Fibroblast of skin of scalp (primary cell): ENCODE measurements at places on chromosomes 7 and 10.

GRCh38 chr10:88764110-88764509 is 4.3 kb downstream of the LIPN start:
- DNase-seq, result no peak

DNA sequence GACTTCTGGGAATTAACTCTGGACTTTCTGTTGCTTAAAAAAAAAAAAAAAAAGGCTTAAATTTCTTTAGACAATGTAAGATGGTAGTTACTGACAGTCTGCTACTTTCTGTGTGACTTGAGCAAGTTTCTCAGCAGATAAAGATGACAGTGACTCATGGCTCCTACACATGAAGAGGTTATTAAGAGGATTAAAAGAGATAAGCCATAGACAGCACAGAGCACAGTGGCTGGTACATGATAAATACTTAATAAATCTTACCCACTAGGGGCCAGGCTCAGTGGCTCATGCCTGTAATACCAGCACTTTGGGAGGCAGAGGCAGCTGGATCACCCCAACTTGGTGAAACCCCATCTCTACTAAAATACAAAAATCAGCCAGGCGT is 174.8 kb downstream of the JAZF1 start:
- DNase-seq, result peak; percentile 15

DNA sequence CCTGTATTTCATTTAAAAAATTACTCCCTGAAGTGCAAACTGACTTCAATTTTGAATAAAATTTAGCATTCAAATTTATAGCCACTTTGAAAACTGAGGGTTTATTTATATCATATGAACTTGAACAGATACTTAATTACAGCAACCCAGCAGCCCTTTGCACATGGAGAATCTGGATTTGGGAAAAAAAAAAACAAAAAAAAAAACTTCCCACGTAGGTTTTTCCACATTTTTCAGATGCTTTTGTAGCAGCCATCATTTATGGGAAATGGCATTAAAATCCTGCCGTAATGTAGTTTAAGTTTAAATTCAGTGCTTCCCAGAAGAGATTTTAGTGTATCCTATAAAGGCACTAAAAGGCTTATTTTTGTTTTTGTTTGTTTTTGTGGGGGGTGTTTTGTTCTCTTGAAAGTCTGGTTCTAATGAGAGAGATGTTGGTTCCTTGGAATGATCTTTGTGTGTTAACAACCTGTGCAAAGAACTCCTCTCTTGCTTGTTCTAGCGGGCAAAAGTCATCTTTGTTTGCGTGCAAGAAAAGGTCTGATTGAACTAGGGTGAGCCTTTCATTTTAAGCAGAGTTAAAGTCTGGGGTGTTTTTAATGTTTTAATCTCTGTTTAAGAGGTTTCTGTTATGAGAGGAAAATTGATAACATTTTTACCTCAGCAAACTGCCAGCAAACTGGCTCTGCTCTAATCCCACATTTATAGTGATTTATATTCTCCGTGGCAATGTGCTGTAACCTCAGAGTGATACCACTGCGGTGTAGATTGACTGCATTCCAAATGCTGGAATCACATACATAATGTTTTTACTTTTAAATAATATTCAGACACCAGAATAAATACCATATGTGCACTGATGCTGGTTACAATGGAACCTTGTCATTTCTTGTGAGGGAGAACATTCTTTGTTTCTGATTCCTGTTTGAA is 105.5 kb downstream of the WNT2 start:
- DNase-seq, result peak; percentile 95

DNA sequence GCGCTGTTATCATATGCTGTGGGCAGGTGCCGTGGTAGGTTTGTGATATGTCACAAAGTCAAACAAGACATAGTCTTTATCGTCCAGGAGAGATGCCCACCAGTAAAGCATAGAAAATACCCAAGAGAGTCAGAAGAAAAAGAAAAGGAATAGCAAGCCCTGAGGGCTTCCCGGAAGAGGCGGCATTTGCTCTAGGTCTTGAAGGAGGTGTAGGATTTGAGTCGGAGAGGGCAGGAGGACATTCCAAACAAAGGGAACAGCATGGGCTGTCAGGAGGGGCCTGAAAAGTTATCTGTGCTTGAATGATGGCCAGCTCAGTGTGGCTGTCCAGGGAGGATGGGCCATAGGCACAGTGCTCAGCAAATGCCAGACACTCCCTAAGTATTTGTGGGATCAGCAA is 42.2 kb downstream of the COL13A1 start:
- no peak for DNase-seq

GRCh38 chr7:6250364-6250833 is 22.0 kb downstream of the CYTH3 start:
- DNase-seq, result peak; percentile 50

DNA sequence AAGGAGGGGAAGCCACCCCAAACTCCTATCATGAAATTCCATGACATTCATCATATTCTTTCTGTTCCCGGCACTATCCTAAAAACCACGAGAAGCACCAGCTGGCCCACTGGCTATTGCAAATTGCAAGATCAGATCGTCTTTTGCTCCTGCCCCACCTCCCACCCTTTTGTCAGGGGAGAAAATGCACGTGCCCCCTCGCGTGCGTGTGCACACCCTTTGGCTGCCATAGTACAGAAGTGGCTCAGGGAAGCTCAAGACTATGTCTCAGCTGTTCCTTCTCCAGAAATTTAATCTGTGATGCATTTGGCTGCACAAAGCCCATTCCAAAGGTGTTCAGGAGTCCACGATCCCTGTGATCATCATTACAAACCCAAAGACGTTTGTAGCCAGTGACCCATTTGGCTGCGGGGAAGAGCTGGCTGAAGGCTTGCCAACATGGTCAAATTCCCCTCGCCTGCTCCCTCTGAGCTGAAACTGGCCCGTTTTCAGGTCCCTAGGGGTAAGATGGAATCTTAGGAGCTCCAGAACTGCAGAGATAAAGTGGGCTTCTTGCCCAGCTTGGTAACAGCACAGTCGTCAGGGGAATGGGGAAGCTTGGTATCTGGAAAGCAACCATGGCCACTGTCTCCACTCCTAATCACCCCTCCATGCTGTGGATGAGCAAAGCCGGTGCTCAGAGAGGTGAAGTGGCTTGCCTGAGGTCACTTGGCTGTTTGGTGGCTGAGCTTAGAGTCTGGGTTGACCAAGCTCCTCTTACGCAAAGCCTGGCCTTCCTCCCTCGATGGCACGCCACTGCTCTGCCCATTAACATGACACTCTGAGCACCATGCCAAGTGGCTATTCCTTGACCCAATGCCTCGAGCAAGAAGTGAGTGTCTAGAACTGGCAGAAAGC is 155.4 kb downstream of the NEURL1 start:
- DNase-seq, result peak; percentile 92

DNA sequence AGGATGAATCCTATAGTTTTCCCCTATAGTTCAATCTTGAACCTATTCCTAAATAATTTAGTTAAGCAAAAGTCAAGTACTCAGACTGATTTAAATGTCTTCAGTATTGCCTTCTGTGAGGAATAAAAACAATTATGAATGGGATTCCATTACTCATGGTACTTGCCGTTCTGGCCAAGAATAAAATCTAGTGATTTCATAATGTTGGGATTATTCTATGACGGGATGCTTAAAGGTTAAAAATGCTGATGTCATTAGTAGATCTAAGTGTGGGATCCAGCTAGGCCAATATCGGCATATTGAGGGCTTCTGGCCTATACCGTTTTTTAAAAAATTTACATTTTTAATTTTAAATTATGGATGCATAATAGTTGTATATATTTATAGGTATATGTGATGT is 5.3 kb downstream of the BPGM start:
- DNase-seq, result no peak

DNA sequence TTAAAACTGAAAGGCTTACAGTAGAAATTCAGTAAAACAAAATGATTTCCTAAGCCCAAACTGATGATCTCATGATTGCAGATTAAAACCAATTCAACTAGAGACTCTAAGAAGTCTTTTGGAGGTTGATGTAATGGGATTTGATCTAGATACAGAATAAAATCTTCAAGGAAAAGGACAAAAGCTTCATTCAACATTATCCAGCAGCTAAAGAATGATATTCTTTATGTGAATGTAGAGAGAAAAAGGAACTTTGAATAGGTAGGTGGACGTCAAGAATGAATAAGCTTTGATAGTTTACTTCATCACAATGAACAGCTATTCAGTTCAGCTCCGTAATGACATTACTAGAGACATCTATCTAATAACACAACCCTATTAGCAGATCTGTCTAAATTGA is 744.4 kb downstream of the PHTF2 start:
- DNase-seq, result no peak

- DNase-seq, result no peak
Observed at GRCh38 chr7:131255242-131255641, 72.4 kb upstream of the MKLN1 start.
